ENCODE measurements at places on chromosomes 16 and 17.

DNA sequence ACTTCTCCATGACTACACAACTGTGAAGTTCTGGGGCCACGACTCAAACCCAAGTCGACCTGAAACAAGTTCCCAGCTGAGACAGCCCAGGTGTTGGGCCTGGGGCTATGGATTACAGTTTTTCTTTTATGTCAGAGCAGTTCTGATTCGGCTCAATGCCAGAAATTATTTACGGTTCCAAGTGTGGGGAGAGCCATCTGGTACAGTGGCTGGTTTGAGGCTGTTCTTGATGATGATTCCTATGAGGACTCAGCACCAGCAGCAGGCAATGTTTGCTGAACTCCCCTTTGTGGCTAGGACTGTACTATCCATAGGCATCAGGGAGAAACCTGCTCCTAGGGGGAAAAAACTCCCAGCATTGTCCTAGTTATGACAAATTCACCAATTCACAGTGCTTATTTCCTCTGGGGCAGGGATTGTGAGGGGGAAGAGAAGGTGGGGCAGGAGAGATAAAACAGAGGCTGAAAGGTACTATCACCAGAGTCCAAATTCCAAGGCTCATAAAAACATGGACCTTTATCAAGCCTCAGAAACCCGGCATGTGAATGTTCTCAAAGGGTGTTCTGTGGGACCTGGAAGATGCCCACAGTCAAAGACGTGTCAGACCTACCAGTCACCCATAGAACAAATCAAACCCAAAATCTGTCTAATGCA is 18.2 kb upstream of the CMTM4 start:
- DNase-seq = no peak

- no peak for DNase-seq
Observed at GRCh38 chr17:55629995-55630394, 92.7 kb downstream of the TMEM100 start.

GRCh38 chr17:30368912-30369720 is 9.6 kb upstream of the CPD start:
- DNase-seq = no peak

- DNase-seq = no peak
Observed at GRCh38 chr17:61657338-61657737, 66.3 kb upstream of the NACA2 start.

DNA sequence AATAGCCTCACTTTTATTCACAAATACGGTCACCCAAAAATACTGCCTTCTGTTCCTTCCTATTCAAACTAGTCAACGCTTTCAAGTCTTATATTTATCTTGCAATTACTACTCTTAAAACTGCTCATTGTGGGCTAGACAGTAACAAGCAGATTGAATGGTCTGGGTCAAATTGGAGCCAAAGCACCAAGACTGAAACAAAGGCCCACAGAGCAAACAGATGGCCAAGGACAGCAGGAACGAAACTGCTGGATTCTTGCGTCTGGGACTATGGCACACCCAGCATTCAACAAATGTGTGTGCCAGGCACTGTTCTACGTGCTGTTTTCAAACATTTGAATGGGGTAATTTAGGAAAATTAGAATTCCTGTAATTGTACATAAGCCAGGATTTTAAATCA is 250.1 kb upstream of the PSMD7 start:
- DNase-seq = no peak

DNA sequence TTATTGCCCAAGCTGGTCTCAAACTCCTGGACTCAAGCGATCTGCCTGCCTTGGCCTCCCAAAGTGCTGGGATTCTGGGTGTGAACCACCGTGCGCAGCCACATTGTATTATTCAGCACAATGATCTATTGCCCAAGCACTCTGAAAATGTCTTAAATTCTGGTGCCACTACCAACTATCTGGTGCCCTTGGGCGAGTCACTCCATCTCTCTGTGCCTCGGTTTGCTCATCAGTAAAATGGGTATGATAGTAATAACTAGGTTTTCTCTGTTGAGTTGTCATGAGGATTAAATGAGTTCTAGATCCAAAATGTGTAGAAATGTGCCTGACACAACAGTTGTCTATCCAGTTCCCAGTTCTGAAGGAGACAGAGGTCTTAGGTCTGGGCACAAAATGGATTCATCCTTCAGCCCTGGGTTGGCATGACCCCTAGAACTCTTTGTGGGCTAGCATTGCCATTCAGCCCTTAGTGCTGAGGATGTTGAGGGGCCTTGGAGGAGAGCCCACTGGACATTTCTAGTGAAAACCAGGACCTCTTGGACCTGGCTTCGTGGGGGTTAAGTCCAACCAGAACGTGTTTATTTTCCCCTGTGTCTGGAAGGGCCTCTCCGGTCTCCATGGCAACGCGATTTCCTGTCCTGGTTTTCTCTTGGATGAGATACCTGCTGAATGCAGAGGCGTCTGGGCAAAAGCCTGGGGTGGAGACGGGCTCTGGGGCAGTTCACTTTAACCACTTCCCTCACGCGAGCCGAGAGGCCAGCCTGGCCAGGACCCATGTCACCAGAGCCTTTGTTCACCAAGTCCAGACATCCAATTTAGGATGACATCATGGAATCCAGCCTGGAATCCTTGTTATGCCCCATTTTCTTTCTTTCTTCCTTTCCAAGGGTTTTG is 43.7 kb upstream of the TNRC6A start:
- DNase-seq = no peak

DNA sequence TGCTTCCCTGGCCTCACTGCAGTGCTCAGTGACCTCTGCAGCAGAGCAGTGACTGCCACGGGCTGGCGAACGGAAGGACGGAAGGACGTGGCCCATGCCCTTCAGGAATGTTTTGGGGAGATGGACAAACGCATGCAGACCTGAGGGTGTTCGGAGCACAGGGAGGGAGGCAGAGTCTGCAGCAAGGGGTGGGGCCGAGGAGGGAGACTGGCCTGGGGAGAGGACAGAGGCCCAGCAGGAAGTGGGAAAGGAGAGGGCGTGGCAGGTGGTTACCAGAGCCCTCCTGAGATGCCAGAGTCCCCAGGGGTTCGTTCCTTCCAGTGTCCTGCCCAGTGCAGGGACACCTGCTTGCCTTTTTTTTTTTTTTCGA is 21.9 kb downstream of the ADORA2B start:
- no peak for DNase-seq

DNA sequence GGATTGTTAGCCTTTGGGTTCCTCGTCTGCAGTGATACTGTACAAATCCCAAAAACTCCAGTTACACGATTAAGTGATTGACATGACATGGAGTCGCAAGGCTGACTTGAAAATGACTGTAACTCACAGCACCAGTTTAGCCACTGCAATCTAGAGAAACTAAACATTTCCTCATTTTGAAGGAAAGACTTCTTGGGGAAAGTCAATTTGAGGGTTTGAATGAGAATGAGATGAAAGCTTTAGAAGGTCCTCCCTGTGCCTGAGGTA is 4.8 kb downstream of the BANP start:
- no peak for DNase-seq

DNA sequence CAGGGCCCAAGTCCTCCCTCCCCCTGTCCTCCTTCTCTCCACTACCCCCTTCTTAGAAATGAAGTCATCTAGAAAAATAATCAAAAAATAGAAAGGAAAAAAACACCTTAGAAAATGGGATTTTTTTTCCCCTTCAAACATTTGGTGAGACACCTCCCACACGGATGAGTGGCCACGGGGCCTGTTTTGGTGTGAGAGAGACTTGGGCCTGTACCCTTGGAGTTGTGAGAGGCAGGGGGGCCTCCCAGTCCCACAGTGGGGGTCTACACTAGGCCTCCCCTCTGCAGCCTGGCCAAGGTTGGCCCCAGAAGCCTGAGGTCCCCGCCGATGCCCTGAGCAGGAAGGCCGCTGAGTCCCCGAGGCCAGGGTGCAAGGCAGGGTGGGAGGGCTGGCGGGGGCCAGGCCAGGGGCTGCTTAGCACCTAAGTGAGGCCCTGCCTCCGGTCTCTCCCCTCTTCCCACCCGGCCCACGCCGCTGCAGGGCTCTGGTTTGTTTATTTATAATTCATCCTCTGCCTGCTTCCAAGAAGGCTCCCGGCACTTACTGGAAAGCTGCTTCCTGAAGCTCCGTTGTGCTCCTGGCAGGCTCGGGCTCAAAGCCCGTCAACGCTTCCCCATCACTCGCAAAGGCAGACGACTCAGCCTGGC is 26.4 kb downstream of the NPTX1 start:
- DNase-seq = no peak
